ENCODE measurements at places on chromosomes 2 and 18.

GRCh38 chr2:230999477-230999876, 3.6 kb downstream of the SPATA3 start:
- DNase-seq = no peak

GRCh38 chr2:62374301-62375112, 131.5 kb downstream of the TMEM17 start:
- no peak for DNase-seq

- no peak for DNase-seq
Observed at GRCh38 chr2:162490761-162491470, 147.0 kb downstream of the GCA start.

GRCh38 chr18:59060551-59060950, 79.1 kb upstream of the SEC11C start:
- no peak for DNase-seq

GRCh38 chr2:185736210-185736609, 2.4 kb upstream of the FSIP2 start:
- no peak for DNase-seq

- DNase-seq = no peak
Observed at GRCh38 chr18:25341831-25342230, 10.1 kb downstream of the ZNF521 start.

GRCh38 chr2:8376603-8377410, 305.0 kb upstream of the ID2 start:
- no peak for DNase-seq

GRCh38 chr18:8525692-8526091, 83.5 kb upstream of the RAB12 start:
- DNase-seq = no peak

GRCh38 chr2:19864381-19864780, 37.4 kb downstream of the TTC32 start:
- DNase-seq = no peak

DNA sequence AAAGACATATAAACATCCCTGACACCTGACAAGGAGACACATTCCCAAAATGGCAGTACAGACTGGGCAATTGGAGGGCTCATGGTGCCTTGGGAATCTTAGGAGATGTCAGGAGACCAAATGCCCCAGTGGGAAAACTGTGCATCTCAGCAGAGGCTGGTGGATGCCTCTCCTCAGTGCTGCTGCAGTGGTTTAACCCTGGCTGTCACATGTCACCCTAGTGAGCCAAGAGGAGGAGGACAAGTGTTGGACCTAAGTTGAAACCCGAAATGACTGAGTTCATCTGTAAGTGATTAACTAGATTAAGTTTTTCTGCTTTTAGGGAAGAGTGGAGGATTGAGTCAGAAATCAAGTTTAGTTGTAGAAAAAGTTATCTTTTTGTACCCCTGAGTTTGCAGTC, 5.2 kb upstream of the NAGK start:
- DNase-seq = no peak

DNA sequence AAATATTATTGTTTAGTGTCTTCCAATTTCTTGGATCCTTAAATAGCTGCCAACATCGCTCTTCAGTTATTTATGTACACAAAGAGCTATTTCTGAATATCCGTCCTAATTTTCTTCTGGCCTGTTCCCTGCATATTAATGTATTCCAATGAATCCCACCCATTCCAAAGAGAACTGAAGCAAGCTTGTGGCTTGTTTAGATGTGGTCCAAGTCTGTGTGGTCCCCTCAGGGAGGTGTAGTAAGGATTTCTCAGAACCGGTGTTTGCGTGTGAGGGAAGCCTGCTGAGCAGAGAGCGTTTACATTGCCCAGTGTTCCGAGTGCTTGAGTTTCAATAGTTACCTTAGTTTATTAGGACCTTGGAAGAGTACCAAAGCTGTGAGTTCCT, 25.1 kb upstream of the IL1R1 start:
- DNase-seq = no peak

DNA sequence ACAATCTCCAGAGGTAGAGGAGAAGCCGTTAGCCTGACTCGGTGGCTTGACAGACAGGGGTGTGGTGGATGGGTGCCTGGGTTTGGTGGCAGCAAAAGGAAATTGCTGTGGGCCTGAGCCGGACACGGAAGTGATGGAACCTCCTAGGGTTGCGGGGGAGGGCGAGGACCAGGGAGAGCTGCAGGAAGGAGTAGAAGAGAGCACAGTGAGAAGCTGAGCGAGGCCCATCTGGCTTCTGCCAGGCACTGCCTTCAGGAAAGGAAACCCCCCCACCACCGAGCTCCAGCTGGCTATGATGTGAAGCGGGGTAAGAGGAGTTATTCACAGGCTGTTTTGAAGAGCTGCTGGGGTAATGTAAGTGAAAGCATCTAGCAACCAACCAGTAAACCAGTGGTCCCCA, 134.6 kb downstream of the TSN start:
- no peak for DNase-seq

GRCh38 chr2:86308984-86309695, 28.3 kb downstream of the REEP1 start:
- no peak for DNase-seq

- DNase-seq = no peak
Observed at GRCh38 chr2:175853616-175853890, 148.5 kb downstream of the LNPK start.

All from SIG-M5 (cell line).